ENCODE measurements at places on chromosomes 12 and 14.

DNA sequence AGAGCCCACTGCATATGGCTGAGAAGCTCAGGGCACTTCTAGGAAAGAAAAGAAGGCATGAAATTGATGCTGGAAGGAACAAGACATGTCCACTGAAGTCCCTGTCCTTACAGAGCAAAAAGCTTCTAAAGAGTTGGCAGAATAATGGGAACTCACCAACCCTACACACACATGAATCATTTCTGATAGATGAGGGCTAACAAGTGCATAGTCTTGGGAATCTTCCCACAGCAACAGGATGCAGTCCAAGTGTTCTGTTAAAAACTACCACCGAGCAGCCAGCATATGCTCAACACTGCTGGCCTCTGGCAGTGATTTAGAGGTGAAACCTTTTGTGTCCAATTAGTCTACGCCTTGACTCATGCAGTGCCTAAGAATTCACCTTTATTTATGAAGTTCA lies 44.8 kb downstream of the RHOJ start:
- DNase-seq: no peak

DNA sequence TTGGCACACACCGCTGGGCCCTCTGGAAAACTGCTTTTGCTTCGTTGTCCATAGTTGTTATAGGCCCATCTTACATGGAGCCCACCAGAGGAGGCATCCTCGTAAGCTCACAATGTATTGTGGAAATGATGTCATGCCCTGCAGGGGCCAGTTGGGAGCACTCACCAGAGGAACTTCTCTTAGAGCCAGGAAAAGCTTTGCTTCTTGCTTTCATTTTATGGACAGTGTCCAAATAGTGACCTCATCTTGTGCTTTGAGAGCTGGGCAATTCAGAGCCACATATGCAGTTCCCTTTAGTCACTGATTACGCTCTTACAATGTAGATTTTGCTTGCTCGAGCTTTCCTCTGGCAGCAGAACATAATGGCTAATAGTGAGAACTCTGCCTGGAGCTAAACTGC lies 275.6 kb downstream of the AACS start:
- DNase-seq: no peak

GRCh38 chr12:124716208-124717130 lies 147.2 kb downstream of the SCARB1 start:
- no peak for DNase-seq

GRCh38 chr14:76904740-76905569 lies 78.7 kb downstream of the LRRC74A start:
- peak; percentile 88 for DNase-seq

GRCh38 chr12:3751151-3752095 lies 1.5 kb downstream of the CRACR2A start:
- DNase-seq: no peak

Data from stimulated activated naive B cell treated with anti-CD40 and anti-IgM and Interleukin-4, amounts not matched to agents 10 μg/mL and 1 μg/mL and 100 μg/mL, for 72 hours (primary cell).